ENCODE measurements at places on chromosomes 5 and 9.
A peak's percentile ranks its signal among the peaks of the same experiment; 100 is the strongest.

DNA sequence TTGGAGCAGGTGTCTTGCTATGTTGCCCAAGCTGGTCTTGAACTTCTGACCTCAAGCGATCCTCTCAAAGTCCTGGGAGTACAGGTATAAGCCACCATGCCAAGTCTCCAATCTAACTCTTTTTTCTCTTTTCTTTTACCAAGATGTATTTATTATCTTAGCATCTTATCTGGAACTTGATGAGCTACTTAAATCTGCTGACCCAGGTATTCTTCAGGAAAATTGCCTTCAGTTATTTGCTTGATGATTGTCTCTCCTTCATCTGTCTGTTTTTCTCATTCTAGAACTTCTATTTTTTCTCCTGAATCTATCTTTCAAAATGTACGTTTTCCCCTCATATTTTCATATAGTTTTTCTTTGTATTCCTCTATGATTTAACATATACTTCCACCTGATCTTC is 158.2 kb upstream of the DMAC1 start:
- no peak for DNase-seq

DNA sequence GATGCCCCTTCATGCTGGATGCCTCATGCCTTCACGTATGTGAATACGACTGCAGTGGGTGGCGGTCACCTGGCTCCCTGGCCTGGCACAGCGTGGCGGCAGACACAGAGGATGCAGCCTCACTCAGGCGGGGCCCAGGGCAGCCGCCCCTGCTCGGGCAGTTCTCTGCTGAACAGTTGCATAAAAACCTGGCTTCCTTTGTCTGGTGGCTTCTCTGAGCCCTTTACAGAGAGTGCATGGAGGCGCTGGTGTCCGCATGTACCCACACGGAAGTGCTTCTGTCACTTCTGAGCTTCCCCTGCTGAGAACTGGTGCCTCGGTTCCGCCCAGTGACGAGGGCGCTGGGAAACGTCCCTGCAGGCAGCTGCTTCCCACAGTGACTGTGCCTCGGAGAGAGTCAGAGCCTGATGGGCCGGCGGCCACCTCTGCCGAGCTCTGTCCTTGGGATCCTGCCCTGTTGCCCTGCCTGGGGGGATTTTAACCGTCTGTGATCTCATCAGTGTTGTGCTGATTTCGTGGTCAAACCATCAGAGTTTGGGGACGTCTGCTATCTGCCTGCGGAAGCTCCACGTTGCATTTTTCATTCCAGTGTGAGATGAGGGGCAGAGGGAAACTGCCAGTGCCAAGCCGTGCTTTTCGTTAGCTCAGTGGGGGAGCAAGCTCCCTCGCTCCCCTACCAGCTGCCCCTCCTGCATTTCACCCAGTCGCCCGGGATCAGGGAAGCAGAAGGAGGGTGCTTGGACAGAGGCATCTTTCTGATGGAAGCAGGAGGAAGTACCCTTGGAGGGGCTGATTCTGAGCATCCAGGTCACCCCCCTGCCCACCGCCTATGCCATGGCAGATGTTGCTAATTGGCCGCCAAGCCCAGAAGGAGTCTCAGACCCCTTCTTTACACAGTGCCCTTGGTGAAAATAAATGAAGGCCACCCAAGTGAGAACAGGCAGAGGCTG is 153.0 kb upstream of the COL5A1 start:
- DNase-seq: no peak

- DNase-seq: no peak
These were observed 386.7 kb downstream of the NTRK2 start for GRCh38 chr9:85056203-85056572.

- no peak for DNase-seq
These were observed 65.9 kb downstream of the ELL2 start for GRCh38 chr5:95895771-95896170.

DNA sequence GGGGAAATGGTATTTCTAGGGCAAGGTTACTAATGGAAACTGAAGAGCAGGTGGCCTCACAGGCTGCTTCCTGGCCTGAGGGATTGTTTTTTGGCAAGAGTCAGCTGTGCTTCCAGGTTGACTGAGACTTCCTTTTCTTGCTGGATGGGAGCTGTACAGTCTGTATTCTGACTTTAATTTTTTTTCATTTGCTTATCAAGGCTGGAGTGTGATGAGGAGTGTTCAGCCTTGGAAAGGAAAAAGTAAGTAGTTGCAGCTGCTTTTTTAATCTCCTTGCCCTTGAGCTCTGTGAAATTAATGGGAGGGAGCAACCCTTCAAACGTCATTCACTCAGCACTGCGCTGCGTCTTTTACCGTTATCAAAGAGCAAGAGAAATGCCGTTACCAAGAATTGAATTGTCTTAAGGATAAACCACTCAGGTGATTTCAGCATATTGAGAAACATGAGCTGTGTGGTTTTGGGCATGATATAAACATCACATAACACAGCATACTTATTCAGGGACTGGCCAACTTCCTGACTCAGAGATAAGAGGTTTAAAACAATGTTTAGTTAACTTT is 47.6 kb downstream of the AQP7 start:
- DNase-seq: no peak

DNA sequence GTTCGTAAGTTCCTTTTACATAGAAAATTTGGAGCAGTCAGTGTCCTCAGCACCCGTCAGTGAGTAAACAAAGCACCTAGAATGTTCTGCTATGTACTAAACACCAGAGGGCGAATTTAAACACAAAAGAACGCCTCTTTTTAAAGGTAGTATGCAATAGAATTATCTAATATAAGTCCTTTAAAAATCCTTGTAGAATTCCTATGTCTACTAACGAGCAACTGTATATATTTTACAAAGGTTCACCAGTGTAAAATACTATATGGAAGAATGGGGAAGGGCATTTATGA is 499 bp upstream of the TMEM232 start:
- no peak for DNase-seq

DNA sequence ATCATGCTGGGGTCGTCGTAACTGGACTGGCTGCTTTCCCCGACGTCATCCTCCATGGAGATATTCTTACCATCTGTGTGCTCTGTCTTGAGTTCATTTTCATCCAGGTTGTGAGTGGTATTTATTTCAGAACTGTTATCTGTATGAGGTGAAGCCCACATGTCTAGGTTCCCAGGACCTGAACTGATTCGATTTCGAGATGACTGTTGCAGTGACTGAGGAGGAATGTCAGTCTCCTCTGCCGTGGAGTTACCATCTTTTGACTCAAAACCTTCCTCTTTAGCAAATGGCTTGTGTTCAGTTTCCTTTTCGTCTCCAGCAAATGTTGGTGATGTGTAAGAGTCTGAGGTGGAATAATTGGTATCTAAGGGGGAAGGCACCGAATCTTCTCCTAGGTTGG is 55.2 kb upstream of the PCA3 start:
- no peak for DNase-seq

- peak; percentile 67 for DNase-seq
These were observed 12.7 kb upstream of the CCL27 start for GRCh38 chr9:34675048-34675714.

GRCh38 chr5:117813850-117814249 is 1174.5 kb downstream of the DTWD2 start:
- no peak for DNase-seq

DNA sequence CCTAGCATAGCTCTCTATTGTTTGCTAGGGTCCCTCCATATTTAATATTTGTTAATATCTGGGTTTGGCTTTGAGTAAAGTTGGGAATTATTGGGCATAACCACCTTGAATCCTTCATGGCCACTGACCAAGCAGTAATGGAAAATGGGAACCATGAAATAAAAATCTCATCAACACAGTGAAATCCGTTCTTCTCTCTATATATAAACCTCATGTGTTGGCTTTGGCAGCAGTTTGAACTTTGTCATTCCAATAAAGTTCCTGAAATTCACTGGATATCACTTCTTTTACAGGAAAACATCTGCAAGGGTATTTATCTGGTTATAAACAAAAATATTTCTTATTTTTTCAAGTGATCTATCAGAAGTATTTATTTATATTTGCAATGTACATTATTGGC is 93.0 kb upstream of the MPDZ start:
- no peak for DNase-seq

- DNase-seq: peak; percentile 64
These were observed 73.6 kb upstream of the ZNF622 start for GRCh38 chr5:16539169-16539666.

- DNase-seq: no peak
These were observed 745.9 kb upstream of the CDH9 start for GRCh38 chr5:27784317-27784716.

GRCh38 chr9:17528859-17529258 is 50.0 kb upstream of the SH3GL2 start:
- no peak for DNase-seq

DNA sequence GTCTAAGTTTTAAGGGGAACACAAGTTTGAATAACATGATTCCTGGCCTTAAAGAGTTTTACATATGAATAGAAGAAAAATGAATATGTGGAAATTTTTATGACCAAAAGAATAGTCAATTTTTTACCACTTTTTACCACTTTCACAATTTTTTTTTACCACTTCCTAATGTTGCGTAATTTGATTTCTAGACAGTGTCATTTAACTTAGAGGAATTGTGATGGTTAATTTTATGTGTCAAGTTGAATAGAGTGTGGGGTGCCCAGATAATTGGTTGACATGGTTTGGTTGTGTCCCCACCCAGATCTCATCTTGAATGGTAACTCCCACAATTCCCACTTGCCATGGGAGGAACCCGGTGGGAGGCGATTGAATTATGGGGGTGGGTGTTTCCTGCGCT is 416.6 kb downstream of the KIF4B start:
- DNase-seq: no peak

GRCh38 chr9:70479880-70480291 is 65.4 kb upstream of the KLF9 start:
- peak; percentile 27 for DNase-seq

DNA sequence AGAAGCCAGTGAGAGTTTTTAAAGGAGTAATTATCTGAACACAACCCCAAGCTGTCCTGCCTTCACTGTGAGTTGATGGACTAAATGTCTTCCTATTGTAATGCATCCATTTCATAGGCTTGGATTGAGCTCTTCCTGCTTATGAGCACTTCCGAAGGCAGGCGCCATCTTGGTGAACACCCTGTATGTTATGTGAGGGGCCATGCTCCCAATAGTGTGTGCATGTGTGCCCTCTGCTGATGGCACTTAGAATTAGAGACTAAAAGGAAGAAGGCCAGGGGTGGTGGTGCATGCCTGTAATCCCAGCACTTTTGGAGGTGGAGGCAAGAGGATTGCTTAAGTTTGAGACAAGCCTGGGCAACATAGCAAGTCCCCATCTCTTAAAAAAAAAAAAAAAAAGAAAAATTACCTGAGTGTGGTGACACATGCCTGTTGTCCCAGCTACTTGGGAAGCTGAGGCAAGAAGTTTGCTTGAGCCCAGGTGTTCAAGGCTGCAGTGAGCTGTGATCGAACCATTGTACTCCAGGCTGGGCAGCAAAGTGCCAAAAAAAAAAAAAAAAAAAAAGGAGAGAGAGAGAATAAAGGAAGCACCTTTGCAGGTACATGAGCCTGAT is 65.0 kb downstream of the C9orf152 start:
- no peak for DNase-seq

GRCh38 chr5:54276048-54276447 is 34.3 kb downstream of the ARL15 start:
- no peak for DNase-seq

DNA sequence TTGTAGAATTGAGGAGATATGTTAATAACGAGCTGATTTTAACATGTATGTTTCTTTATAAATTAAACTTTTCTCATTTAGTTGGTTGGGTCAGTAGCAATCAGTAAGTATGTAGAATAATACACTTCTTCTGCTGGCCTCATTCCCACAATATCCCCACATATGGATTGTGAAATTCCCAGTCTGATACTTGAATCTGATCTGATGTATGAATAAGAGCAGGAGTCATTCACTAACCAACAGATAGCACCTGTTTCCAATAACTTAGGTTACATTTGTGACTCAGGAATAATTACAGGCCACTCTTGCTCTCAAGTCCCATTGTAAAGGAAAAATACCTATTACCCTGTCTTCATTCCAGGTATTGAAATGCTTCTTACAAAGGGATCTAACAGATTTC is 23.9 kb downstream of the SLC36A1 start:
- no peak for DNase-seq

GRCh38 chr9:86672966-86673365 is 274.3 kb downstream of the GAS1 start:
- no peak for DNase-seq

DNA sequence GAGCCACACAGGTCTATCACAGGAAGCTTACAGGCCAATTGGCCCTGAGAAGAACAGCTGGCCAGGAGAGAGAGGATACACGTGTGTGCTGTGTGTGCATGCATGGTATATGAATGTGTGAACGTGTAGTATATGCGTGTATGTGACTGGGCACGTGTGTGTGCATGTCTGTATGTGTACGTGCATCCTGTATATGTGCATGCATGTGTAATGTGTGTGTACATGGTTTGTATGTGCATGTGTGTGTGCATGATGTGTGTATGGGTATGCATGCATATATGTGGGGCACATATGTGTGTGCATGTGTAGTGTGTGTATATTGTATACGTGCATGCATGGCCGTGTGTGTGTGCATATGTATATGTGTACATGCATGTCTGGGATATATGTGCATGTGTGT is 57.0 kb upstream of the FCN2 start:
- DNase-seq: no peak

DNA sequence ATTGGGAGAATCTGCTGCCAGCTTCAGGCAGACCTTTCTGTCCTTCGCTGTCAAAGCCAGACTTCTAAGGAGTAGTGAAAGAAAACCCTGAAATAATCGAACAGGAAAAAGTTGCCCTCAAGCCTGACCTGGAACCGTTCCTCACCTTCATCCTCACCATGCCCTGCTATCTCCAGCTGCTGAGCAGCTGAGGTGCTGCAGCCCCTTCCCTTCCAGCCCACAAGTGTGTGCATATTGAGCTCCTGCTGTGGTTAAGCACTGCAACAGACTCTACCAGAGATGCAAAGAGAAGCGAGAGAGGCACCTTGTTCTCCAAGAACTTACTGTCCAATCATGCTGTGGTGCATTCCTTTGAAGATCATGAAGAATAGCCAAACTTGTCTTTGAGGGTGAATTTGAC is 18.9 kb downstream of the BHMT2 start:
- no peak for DNase-seq

DNA sequence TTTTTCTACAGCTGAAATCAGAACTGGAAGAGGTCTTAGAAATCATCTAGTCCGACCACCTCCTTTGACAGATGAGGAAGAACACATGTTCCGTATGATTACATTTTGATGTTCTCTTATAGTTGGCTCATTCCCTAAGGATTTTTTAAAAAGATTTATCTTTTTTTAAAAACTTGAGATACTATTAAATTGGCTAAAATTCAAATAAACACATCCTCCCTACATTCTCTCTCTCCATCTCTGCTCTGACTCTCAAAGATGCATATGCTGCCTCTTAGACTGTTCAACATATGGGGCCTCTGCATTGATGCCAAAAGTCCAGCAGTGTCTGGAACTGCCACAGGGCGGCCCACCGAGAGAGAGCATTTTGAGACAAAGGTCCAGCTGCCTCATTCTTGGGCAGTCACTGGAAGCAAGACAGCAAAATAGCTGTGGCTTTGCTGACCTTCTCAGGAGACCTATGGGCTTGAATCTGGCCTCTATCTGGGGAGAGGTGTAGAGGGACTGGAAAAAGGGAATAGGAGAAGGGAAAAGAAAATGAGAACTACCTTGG is 12.8 kb upstream of the TSSK1B start:
- no peak for DNase-seq
